ENCODE measurements at places on chromosomes 5 and 9.

- no peak for DNase-seq
Measured at GRCh38 chr9:13228431-13228830, 51.1 kb downstream of the MPDZ start.

GRCh38 chr9:74517188-74517587 lies 20.1 kb downstream of the RORB start:
- no peak for DNase-seq

GRCh38 chr5:54725391-54726280 lies 208.1 kb downstream of the SNX18 start:
- no peak for DNase-seq

DNA sequence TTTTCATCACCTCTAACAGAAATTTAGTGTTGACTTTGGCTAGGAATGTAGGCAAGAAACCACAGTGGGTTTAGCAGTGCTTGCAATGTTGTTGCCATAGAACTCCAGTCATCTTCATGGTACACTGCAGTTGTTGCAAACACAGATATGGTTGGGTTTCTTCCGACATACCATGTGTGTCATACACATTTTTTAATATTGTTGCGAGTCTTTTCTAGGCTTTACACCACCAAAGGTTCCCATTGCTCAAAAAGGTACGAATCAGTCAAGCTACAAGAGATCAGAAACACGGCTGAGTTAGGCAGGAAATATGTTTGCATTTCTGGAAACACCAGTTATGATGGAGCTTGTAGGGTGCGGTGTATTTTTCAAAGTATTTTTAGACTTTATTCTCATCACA lies 172.4 kb downstream of the SYK start:
- DNase-seq = no peak

DNA sequence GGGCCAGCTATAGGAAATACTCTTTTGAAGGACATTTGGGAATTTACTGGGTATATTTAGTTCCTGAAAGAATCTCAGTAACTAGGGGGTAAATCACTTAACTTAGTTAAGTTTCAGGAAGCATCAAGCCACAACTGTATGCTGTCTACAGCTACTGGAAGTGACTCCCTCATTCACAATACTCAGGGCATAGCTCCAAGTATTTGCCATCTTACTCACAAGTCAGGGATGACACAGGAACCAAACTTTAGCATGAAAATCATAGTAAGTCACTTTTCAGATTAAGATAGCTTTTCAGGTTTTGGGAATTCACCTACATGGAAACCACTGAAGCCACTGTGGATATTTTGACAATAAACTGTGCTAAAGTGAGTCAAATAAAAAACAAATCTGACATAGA lies 242.4 kb upstream of the ATP10B start:
- DNase-seq = no peak

- DNase-seq = no peak
Measured at GRCh38 chr9:38486056-38486615, 61.9 kb upstream of the IGFBPL1 start.

DNA sequence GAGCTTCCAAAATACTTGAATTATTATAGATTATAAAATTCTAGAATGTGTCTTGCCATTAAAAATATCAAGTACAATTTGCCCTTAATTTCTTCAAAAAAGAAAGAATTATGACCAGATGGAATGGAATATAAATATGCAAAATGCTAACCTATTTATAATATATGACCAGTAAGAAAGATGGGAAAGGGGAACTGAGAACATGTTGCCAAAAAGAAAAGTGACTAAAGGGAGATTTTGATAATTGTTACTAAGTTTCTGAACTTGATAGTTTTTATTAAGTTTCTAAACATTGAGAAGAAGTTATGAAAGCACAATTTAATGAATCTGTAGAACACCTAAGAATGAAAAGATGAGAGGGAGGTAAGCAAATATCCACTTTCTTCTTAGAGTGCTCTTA lies 188.4 kb upstream of the NR4A3 start:
- DNase-seq = no peak

GRCh38 chr5:131230406-131230805 lies 33.4 kb upstream of the CDC42SE2 start:
- peak; percentile 5 for DNase-seq

GRCh38 chr9:80791836-80792235 lies 897.5 kb downstream of the TLE1 start:
- no peak for DNase-seq

GRCh38 chr5:170614720-170615119 lies 110.9 kb downstream of the KCNIP1 start:
- no peak for DNase-seq

DNA sequence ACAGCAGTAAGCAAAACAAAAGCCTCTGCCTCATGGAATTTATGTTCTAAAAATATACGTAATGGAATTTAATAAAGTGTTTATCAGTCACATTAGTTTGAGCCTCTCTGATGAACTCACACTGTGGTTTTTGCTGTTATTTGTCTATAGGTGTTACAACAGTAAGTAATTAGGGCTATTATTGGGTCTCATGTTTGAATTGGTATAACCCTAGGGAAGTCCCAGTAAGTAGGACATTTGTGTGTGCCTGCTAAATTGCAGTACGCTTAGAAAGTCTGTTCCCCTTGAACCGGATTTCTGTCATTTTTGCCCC lies 197.6 kb downstream of the NR3C1 start:
- DNase-seq = no peak

DNA sequence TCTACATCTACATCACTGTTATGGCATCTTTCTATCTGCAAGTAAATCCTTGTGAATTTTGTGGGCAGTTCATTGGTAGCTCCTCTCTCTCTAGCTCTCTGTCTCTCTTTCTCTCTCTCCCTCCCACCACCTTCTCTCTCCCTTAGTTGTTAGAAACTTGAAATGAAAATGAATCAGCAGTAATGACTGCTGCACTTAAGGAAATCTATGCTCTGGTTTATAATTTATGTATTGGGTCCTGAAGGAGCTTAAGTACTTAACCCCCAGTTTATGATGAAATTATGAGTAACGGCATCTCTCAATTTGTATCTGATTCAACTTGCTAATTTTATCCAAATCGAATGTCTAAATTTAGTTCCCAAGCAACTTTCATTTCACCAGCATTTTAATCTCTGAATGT lies 52.0 kb upstream of the PTGER4 start:
- no peak for DNase-seq

DNA sequence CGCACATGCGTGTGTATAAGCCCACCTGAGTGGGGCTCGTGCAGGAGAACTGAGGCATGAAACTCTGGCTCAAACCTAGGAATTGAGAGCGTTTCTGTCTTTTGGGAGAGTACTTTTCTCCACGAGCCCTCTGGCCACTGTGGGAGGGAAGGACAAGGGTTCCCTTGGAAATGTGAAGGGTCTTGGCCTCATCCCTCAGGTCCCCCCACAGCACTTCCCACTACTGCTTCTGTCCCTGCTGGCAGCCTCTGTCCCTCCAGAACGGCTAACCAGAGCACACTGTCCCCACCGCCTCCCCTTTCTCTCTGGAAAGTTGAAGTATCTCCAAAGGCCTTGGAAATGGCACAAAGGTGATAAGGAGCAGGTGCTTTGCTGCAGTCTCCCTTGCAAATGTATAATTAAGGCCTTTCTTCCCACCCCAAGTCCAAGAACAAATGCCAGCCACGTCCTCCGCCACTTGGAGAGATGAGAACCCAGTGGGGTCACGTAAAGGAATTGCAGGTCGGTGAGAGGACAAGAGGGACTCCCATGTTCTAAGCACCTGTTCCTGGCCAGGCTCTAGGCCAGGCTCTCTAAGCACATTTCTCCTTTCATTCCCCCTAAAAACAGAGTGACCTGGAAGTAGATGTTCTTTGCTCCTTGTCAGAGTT lies 107.9 kb upstream of the LMX1B start:
- DNase-seq = no peak

- no peak for DNase-seq
Measured at GRCh38 chr5:104431002-104431620, 868.5 kb upstream of the NUDT12 start.

GRCh38 chr9:97529363-97530076 lies 28.1 kb downstream of the TMOD1 start:
- no peak for DNase-seq

DNA sequence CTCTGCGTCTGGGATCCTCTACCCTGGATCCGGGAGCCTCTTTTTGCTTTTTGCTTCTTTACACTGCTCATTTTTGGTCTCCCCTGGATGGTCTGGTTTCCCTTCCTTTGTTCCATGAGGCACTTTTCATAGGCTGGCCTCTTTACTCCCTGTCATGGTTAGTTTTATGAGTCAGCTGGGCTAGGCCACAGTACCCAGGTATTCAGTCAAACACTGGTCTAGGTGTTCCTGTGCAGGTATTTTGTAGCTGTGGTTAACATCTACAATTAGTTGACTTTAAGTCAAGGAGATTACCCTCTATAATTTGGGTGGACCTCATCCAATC lies 17.5 kb downstream of the ANKRD33B start:
- no peak for DNase-seq

DNA sequence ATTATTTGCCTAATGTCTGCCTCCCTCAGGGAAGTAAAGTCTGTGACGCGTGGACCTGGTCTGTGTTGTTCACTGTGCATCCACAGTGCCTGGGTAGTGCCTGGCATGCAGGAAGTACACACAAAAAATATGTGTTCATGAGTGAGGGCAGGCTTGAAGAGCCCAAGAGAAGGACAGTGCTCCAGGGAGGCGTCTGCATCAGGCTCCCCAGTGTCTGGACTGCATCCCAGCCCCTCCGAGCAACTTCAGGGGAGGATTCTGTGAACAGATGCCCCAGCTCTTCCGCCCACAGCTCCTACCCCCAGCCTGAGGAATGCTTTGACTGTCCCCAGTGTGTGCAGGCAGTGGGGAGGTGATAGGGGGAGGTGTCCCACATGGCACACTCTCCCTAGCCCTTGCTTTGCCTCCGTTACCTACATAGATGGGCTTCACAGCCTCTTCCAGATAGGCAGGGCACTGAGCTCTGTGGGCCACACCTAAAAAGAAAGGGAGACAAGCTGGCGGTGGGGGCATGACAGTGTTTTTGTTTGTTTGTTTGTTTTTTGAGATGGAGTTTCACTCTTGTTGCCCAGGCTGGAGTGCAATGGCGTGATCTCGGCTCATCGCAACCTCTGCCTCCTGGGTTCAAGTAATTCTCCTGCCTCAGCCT lies 25.4 kb downstream of the IRF1 start:
- DNase-seq = no peak

GRCh38 chr9:98775831-98776441 lies 20.4 kb downstream of the ANKS6 start:
- DNase-seq = no peak

GRCh38 chr5:95178046-95178651 lies 106.7 kb downstream of the MCTP1 start:
- peak; percentile 91 for DNase-seq

DNA sequence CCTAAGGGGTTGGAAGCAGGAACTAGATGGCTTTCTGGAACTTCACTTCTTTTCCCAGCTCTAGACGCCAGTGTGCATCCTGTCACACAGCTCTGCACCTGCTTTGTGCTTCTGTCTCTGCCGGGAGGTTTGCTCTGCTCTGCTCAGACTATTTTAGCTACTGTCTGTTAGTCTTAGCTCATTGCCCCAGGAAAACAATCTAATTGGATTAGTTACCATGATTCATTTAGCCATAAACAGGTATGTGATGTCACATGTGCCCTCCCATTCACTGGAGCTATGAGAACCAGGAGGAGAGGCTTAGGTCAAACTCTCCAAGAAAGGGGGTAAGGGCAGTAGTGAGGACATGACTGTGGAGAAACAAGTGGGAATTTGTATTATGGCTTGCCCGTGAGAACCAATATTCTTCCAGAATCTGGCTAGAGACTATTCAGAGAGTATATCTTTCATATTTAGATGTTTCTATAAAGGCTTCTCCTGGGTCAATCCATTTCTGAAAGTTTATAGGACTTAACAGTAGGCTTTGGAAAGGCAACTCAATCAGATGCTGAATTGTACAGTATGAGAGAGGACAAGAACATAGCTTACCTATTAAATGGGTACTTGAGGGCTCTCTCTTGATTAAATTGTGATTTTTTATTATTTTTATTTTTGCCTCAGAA lies 22.4 kb upstream of the NREP start:
- DNase-seq = no peak

DNA sequence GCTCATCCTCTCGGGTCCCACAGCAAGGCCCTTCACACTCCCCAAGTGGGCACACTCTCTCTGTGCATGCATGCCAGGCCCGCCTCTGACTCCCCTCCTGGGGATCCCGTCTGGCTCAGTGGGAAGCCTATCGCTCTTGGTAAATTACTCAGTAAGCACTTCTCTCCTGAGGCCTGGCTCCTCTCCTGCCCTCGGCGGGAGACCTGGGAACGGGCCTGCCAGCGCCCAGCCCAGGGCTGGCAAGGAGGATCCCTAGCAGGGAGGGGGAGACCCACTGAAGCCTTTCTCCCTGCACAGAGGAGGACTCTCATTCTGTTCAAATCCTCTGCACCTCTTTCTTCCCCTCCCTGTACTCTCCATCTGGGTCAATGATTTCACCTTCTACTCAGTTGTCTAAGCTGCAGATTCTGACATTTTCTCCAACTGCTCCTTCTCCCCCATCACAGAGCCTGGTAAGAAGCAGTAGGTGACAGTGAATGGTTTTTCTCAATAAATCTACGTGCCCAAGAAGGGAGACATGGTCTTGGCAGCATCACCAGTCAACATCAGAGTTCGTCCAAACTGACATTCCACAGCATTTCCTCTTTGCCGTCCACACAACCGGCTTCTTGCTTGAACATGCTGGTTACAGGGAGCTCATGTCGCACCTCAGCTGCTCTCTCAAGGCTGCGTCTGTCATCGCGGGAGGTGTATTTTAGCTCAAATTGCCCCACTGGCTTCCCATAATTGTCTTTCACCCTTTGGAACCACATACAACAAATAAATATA lies 81.9 kb downstream of the GPR21 start:
- no peak for DNase-seq

GRCh38 chr5:90803381-90803780 lies 244.8 kb downstream of the ADGRV1 start:
- DNase-seq = no peak

- DNase-seq = no peak
Measured at GRCh38 chr9:135886147-135886981, 21.0 kb downstream of the CAMSAP1 start.

- DNase-seq = no peak
Measured at GRCh38 chr5:154418344-154418820, 27.4 kb upstream of the SAP30L start.

Data from SHP77 treated with DMSO at 0.1 percent for 48 hours (cell line).